A549 treated with ZK216348 at 1 μM for 4 hours (cell line): ENCODE measurements at places on chromosomes 5 and 9. TPM values are rescaled to one million over a fixed set of nuclear protein-coding genes. Genes with fewer than 3 reads are reported as not detected.

The CARD19 gene
- 41.0 to 68.7 TPM (median 61.0 TPM) in 5 replicates for total RNA-seq

The PRUNE2 gene
- total RNA-seq: not detected in 5 replicates

The CATSPER3 gene
- 0.20 to 0.57 TPM (median 0.40 TPM) in 5 replicates for total RNA-seq

The RBM18 gene
- 16.1 to 21.1 TPM (median 20.6 TPM) in 5 replicates for total RNA-seq

The EIF4E1B gene
- total RNA-seq: not detected in 5 replicates

The IRGM gene
- 0.14 TPM in 1 of 5 replicates, not detected in the others for total RNA-seq

The HAND1 gene
- 0.15 to 0.37 TPM (median 0.28 TPM) in 4 of 5 replicates, not detected in the other for total RNA-seq

The TMC1 gene
- total RNA-seq: 0.08 to 0.19 TPM (median 0.14 TPM) in 3 of 5 replicates, not detected in the others

The DAB2IP gene
- 10.3 to 15.4 TPM (median 12.9 TPM) in 5 replicates for total RNA-seq

The CAAP1 gene
- 19.0 to 24.7 TPM (median 20.2 TPM) in 5 replicates for total RNA-seq

The LCN1 gene
- total RNA-seq: 0.53 TPM in 1 of 5 replicates, not detected in the others

The PCDH12 gene
- total RNA-seq: 0.02 TPM in 1 of 5 replicates, not detected in the others
